Glutamatergic neuron (in vitro differentiated cells): ENCODE measurements at places on chromosomes 5 and 9. TPM values are rescaled to one million over a fixed set of nuclear protein-coding genes. Genes with fewer than 3 reads are reported as not detected.

The C9orf153 gene
- total RNA-seq: 0.27 TPM

DNA sequence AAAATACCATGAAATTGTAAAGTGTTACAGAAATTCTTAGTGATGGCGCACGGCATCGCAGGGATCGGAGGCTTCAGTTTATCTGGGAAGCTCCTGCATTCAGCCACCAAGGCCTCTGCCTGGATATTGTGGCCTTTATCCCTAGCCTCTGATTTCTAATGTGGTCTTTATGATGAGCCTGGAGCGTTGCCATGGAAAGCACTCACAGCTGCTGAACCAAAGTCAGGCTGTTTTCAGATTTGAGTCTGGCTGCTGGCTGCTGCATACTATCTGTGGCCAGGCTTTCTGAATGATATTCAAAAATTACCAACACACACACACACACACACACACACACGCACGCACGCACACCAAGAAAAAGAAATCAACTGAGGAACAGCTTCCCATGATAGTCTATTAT, 101.1 kb upstream of the ZNF366 start:
- DNase-seq: no peak

The REEP5 gene
- 108 TPM for total RNA-seq

DNA sequence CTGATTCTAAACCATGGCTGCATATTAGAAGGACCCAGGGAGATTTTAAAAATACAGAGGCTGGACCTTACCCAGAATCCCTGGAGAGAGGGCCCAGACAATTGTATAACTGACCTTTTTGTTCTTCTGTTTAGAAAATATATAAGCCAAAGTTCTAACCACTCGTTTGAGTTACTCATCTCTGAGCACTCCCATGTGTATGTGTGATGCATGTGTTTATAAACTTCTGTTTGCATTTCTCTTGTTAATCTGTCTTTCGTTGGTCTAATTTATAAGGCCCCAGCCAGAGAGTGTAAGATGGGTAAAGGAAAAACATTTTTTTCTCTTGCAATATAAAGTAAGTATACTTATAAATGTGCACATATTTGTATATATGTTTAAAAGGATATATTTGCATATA, 443.9 kb downstream of the ZNF608 start:
- DNase-seq: no peak

GRCh38 chr5:44887722-44888121, 79.0 kb downstream of the MRPS30 start:
- DNase-seq: no peak

- no peak for DNase-seq
Measured at GRCh38 chr9:127083138-127083980, 39.1 kb downstream of the ANGPTL2 start.

The PHYHD1 gene
- total RNA-seq: 4.4 TPM
